ENCODE measurements at places on chromosomes 5 and 9. TPM values are rescaled to one million over a fixed set of nuclear protein-coding genes. Genes with fewer than 3 reads are reported as not detected.
A peak's percentile ranks its signal among the peaks of the same experiment; 100 is the strongest.

Gene GALT
- 28.2 TPM for total RNA-seq

Gene GPR150
- total RNA-seq: not detected

Gene LRRC70
- total RNA-seq: 0.37 TPM

Gene KIF24
- total RNA-seq: 5.8 TPM

Gene WDR31
- 5.9 TPM for total RNA-seq

Gene ZNF366
- not detected for total RNA-seq

Gene RLN1
- total RNA-seq: not detected

Gene P4HA2
- 29.0 TPM for total RNA-seq

Gene KCNIP1
- not detected for total RNA-seq

Gene C5orf46
- total RNA-seq: not detected

- no peak for DNase-seq
These were observed 43.1 kb downstream of the HABP4 start for GRCh38 chr9:96492993-96493531.

GRCh38 chr5:58133631-58134296, 326.1 kb downstream of the PLK2 start:
- no peak for DNase-seq

- DNase-seq: no peak
These were observed 67.1 kb downstream of the DAB2IP start for GRCh38 chr9:121718501-121718900.

DNA sequence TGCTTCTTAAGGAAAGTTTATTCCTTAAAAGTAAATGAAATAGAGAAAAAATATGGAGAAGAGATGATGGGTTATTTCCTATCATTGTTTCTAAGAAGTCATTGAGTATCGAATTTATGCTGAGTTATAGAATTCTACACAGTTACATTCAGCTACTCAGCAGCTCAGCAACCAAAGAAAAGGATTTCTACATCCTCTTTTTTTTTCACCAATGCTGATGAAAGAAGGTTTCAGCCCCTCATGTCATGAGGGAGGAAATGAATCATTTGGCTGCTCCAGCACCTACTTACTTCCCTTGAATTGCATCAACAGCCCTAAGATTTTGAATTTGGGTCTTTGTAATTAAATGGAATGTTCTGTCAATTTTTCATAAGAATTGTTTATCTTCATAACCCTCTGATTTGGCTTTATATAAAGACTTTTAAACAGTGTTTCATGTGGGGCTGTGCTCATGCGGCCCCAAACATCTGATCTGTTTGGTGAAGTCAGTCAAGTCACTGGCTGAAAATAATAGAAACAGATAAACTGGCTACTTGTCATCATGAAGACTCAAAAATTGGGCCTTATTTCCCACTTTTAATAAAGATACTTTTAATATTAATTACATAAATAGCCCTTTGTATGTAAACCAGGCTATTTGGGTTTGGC, 18.5 kb upstream of the SNX2 start:
- DNase-seq: no peak

DNA sequence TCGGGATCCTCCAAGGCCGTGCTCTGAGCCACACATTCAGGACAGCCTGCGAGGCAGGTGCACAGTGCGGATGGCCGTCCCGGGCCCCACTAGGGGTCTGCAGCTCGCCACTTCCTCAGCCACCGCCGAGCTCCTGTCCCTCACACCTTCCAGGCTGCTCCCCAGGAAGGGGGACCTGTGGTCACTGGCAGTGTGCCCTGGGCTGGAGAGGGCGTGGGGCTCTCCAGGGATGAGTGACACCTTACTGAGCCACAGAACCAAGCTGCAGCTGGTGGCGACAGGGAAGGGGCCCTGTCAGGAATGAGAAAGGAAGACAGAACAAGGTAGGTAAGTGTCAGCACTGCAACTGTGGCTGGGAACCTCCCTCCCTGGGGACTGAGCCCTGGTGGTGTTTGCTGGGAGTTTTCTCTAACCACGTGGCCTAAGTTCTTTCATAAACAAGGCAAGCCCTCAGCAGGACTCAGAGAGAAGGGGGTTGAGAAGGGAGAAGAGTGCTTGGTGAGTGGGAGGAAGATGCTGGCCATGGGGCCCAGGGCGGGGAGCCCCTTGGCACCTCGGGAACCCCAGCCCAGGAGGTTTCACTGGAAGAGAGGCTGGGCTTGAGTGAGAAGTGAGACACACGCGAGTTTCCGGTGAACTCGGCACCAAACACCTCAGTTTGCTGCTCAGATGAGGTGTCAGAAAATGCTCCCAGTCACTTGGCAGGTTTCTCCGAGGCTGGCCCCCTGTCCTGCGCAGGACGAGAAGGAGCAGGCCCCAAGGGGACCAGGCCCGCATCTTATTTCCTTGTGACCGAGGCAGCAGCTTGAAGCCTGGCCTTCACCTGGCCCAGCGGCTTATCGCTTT, 5.2 kb downstream of the IL13 start:
- no peak for DNase-seq

GRCh38 chr9:111078391-111079038, 40.2 kb upstream of the LPAR1 start:
- no peak for DNase-seq

DNA sequence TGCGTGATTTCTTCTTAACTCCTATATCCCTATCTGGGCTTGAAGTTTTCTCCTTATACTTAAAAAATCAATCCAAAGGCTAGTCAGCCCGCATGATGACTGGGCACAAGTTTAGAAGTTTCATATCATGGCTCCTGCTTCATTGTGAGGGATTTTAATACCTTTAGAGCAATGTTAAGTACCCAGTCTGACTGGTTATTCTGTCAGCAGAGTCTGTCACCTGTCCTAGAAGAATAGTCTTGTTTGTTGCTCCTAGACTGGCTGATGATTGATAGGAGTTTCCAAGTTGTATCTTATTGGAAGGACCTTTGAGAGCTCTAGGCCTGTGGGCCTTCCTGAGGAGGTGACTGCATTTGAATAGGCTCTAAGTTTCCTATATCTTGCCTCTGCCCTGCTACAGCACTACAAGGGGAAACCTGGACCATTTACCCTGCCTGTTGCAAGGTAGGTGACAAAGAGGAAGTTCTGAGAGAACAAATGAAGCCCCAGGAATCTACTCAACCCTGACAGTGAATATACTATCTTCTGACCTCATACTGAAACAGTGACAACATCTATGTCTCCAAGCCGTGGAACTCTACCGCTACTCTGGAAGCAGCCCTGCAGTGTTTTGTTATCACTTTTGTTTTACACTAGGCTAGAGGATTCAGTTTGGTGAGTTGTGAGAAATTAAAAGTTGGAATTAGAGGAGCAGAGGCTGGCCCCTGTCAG, 66.5 kb downstream of the F2RL2 start:
- DNase-seq: no peak

GRCh38 chr5:155004138-155004744, 9.3 kb upstream of the KIF4B start:
- DNase-seq: peak; percentile 31

DNA sequence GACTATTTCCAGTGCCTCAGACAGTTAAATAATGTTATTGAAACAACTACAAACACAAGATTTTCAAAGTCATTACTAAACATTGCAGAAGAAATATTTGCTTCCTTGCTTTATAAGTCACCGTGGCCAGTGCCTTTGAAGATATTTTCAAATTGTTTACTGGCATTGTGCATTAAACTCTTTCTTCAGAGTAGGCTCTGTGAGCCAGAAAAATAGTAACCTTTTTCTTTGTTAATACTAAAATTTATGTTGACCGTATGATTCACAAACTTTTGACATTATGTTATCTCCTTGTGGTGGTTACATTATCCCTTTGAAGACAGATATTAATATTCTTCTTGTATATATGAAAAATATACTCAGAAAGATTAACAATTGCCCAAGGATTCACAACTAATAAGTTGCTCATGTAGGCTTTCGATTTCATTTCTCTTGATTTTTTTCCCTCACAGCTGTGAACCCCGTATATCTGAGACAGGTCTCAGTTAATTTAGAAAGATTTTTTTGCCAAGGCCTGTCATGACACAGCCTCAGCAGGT, 140.1 kb downstream of the NR3C1 start:
- DNase-seq: no peak

GRCh38 chr9:1869843-1870242, 145.3 kb upstream of the SMARCA2 start:
- peak; percentile 7 for DNase-seq

- DNase-seq: no peak
These were observed 5.6 kb upstream of the IARS1 start for GRCh38 chr9:92299116-92299515.

- no peak for DNase-seq
These were observed 7.6 kb downstream of the BASP1 start for GRCh38 chr5:17224858-17225511.

DNA sequence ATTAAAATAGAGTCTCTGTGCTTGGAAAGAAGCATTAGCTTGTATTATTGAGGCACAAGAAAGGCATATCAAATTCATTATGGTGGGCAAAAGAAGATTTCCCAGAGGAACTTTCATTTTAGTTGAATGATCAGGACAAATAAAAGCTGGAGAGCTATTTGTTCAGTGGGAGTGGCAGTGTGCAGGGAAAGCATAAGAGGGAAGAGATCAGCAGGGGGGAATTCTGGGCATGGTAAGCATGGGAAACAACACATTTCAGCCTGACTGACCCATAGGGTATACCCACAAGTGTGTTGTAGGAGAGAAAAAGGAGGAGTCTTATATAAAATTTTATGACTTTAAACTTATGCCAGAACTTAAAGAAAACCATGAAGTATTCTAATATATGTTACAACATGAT, 167.7 kb upstream of the RASA1 start:
- DNase-seq: no peak

DNA sequence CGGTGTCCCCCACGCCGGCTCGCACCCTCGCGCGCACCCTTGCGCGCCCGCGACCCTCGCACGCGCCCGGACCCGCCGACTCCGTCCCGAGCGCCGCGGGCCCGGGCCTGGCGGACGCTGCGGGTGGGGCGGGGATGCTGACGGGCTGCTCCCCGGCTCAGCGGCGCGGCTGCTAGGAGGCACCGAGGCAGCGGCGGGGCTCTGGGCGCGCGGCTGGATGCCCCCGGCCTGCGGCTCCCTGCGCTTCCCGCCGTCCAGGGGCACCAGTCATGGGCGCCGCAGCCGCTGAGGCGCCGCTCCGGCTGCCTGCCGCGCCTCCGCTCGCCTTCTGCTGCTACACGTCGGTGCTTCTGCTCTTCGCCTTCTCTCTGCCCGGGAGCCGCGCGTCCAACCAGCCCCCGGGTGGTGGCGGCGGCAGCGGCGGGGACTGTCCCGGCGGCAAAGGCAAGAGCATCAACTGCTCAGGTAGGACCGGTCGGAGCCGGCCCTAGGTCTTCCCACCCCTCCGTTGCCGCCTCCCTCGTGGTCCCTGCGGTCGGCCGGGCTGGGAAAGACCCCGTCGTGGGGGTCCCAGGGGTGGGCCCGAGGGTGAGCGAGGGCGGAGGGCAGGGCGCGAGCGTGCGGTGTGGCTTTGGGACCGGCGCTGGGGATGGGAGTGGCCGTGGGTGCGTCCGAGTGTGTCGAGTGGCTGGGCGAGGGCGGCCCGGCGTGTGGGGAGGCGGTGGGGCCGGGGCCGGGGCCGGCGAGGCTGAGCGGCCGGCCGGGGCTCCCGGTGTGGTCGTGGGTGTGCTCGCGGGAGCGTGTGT, 530 bp downstream of the TMEFF1 start:
- DNase-seq: no peak

- DNase-seq: no peak
These were observed 147.2 kb downstream of the PCSK1 start for GRCh38 chr5:96285823-96286222.

DNA sequence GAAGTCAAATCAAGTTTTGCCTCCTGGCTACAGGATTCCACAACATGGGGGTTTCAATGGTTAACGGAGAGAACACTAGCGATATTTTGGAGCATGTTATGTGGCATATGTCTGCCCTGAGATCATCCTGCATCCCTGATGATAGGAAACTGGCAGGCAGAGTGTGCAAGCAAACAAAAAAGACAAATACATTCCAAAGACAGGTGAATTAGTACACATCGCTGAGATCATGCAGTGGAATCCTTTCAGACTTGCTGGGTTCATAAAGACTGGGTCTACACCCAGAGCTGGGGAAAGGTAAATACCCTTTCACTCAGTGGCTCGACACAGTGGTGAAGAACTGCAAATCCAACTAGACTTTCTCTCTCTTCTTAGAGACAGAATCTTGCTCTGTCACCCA, 286.5 kb downstream of the EFNA5 start:
- DNase-seq: no peak

- DNase-seq: no peak
These were observed 212.5 kb downstream of the GAS1 start for GRCh38 chr9:86734771-86735170.

DNA sequence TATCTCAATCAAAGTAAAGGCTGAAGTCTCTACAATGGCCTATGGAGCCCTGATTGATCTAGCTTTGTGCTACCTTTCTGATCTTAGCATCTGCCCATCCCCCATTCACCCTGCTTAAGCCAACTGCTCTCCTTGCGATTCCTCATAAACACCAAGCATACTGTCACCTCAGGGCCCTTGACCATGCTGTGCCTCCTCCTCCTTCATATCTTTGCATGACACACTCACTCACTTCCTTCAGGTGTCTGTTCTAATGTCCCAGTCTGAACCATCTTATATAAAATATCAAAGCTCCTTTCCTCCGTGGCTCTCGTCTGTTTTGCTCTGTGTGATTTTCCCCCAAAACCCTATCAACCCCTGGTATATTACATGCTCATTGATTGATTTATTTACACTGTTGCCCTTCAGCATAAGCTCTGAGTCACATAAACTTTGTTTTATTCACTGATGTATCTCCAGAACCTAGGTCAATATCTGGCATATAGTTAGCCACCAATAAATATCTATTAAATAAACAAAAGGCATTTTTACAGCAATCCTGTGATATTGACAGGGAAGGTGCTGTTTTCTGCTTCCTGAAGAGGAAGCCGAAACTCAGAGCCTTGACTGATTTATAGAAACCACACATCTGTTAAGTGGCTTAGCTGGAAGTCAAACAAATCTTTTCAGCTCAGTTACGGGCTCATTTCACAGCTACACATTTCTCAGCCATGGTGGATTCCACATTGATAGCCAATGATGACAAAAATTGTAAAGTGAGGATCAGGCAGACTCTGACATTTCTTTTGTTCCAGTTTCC, 103.6 kb downstream of the BOD1 start:
- DNase-seq: no peak

DNA sequence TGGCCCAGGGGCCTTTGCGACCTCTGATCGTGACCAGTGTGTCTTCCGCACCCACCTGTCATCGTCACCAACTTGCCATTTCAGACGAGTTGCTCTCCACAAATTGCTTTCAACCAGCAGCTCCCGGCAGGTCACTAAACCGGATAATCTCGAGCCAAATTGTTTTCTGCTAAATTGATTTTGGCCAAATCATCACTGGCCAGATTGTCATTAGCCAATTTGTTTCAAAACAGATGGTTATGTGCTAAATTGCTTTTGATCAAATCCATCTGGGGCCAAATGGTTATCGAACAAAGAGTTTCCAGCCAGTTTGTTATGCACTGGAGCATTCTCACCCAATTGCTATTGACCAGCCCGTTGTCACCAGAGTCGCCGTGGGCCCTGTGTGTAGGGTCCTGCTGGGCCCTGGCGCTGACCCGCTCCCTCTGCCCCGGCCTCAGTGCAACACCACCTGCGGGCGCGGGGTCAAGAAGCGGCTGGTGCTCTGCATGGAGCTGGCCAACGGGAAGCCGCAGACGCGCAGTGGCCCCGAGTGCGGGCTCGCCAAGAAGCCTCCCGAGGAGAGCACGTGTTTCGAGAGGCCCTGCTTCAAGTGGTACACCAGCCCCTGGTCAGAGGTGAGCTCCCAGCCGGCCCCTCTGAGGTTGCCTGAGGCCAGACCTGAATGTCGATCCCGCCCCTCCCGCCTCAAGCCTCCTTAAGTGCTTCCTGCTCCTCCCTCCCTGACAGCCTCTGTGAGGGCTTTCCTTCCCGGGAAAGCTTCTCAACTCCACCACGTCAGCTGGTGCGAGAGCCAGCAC, 35.6 kb downstream of the ADAMTSL2 start:
- no peak for DNase-seq
